Activated T-cell treated with anti-CD3 and anti-CD28 coated beads, Interleukin-2, amount 50 U/mL, for 72 hours (primary cell): ENCODE measurements at places on chromosomes 3 and 15.
A peak's percentile ranks its signal among the peaks of the same experiment; 100 is the strongest.

DNA sequence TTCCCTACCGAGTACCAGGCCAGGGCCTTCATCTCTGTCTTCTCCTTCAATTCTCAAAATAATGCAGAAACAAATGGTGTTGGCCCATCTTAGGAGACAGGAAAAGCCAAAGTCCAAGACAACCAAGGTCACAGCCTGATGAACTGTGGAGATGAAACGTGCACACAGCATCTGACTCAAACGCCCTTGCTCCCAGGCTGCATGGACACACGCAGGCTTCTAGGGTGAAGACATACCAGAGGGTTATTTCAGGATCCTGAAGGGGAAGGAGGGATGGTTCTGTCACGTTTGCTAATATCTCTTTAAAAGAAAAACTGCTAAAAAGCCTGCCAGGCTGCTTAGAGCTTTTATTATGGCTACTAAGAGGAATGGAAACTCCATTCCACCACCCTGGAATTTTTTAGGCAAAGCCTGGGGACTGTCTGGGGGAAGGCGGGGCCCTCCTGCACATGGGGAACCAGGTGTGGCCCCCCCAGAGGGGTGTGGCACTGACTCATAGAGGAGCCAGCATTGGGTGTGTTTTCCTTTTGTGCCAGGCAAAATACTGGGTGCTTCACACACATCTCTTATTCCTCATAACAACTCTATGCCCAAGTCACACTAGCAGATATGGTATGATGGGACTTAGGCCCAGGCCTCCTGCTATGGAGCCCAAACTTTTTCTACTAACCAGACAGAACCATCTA is 62.9 kb downstream of the UMPS start:
- no peak for DNase-seq

GRCh38 chr3:38738630-38739395 is 77.2 kb downstream of the SCN10A start:
- DNase-seq: peak; percentile 41

- DNase-seq: no peak
Measured at GRCh38 chr15:71581398-71581930, 228.9 kb upstream of the NR2E3 start.

DNA sequence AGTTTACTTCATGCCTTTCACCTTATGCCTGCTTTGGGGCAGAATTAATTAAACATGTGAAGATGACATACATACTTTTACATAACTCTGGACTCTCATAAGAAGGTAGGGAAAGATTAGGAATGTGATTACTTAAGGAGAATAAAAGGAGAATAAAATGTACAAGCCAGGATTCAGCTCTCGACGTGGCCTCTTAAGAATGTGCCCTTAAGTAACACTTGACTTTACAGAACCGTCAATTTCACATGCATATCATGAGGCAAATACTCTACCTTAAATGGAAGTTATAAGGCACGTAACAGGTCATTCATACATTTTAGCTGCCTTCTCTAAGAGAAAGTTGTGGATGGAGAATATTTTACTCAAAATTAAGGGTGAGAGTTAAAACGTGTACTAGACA is 263.7 kb upstream of the LMCD1 start:
- no peak for DNase-seq

DNA sequence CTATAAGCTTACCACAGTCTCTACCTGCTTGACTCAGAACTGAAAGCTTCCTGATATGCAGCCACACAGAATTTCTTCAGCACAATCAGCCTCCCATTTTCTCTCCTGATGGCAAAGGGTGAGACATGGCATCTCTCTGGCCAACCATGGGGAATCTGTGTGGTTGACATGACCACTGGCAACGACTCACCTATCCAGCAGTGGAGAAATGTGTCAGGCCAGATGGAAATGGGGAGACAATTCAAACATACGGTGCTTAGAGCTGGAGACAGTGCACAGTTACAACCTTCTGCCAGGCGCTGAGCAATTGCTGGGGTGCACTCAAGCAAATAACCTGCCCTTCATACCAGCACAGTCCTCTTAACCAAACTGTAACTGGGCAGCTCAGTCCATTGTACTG is 3.6 kb downstream of the ZNF385D start:
- no peak for DNase-seq

DNA sequence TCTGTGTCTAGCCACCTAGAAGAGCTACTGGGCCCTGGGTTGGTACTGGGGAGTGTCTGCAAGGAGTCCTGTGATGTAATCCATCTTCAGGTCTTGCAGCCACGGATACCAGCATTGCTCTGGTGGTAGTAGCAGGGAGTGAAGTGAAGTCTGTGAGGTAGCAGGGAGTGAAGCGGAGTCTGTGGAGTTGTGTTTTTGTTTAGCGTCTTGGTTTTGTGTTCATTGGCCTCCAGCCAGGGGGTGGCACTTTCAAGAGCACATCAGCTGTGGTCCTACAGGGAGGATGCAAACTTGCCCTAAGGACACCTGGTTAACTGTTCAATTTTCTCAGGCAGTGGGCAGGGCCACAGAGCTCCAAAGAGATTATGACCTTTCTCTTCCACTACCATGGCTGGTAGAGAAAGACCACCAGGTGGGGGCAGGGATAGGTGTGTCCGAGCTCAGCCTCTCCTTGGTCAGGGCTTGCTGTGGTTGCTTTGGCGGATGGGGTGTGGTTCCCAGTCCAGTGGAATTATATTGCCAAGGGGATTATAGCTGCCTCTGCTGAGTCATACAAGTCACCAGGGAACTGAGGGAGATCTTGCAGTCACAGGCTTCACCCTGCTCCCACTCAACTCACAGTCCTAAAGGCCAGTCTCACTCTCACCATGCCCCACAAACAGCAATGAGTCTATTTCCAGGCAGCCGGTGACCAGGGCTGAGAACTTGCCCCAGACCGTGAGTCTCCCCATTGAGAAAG is 424.7 kb downstream of the ZBBX start:
- DNase-seq: no peak

DNA sequence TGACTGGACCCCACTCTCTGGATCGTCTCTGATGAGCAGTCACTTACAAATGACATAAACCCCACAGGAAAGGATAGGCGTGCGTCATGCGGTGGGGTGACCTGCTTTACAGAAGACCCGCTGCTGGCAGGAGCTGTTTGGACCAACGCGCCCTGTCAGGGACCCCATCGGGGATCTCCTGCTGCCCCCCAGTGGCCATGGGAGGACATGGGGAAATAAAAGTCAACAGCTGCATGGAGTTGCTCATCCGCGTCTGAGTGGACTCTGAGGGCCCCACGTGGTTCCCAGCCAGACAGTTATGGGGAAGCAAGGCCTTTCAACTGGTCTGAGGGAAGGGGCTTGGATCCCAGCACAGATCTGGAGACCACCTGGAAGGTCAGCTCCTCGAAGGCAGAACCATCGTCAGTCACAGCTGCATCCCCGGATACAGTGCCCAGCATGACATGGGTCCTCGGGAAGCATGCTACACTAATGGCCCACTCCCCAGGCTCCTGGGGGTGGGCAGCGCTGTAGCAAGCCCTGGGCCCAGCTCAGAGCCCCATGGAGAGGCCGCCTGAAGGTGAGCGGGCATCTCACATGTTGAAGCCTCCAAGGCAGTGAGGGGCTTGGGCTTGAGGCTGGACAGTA is 32.1 kb downstream of the PTH1R start:
- peak; percentile 84 for DNase-seq

GRCh38 chr3:125431391-125431790 is 56.3 kb upstream of the ZNF148 start:
- DNase-seq: no peak

- no peak for DNase-seq
Measured at GRCh38 chr3:114147251-114147650, 31.6 kb downstream of the DRD3 start.
